ENCODE measurements at places on chromosomes 1 and 21.

DNA sequence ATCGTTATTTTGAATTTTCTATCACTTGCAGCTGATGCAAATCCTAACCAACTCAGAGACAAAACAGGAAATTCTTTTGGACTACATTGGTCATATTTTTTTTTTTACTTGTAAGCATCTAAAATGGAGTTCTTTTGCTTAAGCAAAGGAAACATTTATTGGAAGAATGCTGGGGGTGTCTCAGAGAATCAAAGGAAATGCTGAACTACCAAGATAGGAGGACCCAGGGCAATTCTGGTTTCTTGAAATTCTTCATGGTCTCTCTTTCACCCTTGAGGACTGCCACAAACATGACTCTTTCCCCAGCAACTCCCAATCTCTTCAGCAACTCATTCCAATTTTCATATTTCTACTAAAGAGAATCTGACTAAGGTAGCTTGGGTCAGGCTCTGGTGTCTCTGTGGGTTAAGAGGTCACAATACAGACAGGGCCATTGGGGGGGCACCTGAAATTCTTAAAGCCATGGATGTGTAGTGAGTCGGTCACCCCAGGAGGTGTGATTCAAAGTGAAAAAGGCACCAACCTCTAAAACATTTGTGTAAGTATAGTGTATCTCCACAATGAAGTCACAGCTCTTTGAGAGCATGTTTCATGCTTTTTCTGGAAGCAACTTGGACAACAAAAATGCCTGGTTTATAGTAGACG lies 171.1 kb upstream of the FGGY start:
- no peak for DNase-seq

GRCh38 chr1:19981507-19982312 lies 2.3 kb upstream of the PLA2G2A start:
- DNase-seq = no peak

GRCh38 chr1:64505232-64505943 lies 35.5 kb downstream of the CACHD1 start:
- peak; percentile 39 for DNase-seq

- DNase-seq = no peak
These were observed 10.2 kb downstream of the SH3BP5L start for GRCh38 chr1:248815407-248816034.

GRCh38 chr1:201214461-201214860 lies 23.8 kb downstream of the IGFN1 start:
- DNase-seq = no peak

DNA sequence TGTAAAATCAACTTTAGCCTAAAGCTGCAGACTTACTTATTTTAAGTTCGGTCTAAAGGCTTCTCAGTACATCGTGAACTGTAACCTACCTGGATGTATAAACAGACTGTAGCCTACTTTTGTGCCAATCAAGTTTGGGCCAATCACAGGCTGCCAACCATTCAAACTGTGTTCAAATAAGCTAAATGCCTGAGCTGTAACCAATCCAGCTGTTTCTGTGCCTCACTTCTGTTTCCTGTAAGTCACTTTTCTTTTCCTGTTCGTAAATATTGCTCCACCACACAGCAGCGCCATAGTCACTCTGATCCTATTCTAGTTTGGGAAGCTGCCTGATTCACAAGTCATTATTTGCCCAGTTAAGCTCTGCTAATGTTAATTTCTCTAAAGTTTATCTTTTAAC lies 37.5 kb upstream of the SLAMF9 start:
- DNase-seq = peak; percentile 29

DNA sequence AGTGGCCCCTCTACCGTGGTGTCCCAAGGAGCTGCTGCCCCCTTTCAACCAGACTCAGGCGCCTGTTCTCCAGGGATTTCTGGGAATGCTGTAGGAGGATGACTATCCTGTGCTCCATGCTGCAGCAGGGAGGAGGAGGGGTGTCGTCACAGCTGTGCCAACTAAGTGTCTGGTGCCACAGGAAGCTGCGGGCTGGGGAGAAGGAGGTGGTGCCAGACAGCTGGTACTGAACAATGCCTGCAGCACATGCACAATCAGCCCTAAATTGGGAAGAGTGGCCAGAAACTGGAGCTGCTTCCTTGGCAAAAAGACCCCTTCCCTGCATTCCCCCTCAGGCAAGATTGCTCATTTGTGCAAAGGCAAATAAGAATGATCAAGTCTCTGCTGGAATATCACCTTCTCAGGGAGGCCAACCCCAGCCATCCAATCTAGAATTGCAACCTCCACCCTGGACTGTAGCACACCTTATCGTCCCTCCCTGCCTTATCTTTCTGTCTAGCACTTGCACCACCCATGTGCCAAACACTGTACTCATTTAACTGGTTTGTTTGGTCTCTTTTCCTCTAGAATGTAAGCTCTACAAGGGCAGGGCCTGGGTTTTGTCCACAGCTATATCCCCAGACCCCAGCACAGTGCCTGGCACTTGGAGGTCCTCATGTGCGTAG lies 33.3 kb downstream of the LAMB3 start:
- DNase-seq = peak; percentile 16

- DNase-seq = no peak
These were observed 72.0 kb upstream of the CLDN14 start for GRCh38 chr21:36551731-36552433.

GRCh38 chr21:34938089-34938764 lies 110.9 kb downstream of the RUNX1 start:
- no peak for DNase-seq

- DNase-seq = no peak
These were observed 517.4 kb downstream of the KIF26B start for GRCh38 chr1:245671966-245672767.

DNA sequence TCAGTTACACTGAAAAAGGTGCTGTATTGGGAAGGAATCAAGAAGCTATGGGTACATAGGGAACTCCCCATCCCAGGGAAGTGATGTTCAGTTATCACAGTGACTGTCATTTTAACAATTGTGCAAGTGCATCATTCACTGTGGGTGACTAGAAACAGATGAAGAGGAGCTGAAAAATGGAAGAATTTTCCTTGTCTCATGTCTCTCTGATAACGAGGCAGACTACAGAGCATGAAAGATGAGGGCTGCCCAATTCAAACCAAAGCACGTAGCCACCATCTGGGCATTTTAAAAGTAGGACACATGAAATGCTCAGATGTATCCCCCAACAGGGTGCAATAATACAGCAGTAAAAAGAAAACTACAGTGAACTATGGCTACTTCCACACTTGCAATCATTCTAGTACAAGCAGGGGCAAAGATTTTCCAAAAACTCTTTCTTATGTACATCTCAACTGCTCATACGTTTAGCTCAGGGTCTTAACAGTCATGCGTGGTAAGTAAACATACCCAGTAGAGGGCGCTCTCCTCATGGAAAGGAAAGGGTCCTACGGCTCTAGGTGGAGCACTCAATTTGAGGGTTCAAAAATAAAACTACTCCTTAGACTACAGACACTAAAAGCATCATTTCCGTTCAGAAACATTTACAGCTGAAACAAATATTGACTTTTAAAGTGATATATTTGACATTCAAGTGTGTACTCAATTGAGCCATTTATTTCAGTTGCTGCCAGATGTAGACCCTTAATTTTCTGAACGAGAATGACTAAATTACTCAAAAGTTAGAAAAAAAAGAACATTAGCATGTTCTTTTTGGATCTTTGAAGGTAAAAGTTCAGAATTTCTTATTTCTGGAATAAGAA lies 143.2 kb downstream of the KCTD3 start:
- DNase-seq = no peak

DNA sequence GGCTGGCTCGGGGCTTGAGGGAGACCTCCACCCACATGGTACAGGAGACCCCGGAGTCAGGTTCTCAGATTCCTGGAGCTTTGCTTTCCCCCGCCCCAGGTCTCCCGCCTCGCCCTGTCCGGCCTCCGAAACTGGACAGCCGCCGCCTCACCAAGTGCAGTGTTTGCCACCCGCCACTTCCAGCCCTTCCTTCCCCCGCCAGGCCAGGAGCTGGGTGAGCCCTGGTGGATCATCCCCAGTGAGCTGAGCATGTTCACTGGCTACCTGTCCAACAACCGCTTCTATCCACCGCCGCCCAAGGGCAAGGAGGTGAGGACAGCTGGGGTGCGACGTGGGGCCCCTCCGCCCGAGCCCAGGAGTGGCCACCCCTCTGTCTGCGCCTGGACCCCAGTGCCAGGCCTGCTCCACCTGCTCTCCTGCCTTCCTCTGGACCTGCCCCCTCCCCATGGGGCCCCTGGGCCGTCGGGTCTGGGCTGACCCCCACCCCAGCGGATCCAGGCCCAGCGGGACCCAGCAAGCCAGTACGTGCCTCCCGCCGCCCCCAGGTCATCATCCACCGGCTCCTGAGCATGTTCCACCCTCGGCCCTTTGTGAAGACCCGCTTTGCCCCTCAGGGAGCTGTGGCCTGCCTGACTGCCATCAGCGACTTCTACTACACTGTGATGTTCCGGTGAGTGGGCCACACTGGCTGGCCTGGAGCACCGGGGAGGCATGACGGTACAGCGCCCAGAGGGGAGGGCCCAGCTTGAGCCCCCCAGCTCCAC lies 8.7 kb downstream of the SELENON start:
- no peak for DNase-seq

GRCh38 chr21:25689226-25689625 lies 45.5 kb downstream of the ATP5PF start:
- no peak for DNase-seq

GRCh38 chr1:181033128-181033798 lies 520 bp upstream of the MR1 start:
- DNase-seq = peak; percentile 51

DNA sequence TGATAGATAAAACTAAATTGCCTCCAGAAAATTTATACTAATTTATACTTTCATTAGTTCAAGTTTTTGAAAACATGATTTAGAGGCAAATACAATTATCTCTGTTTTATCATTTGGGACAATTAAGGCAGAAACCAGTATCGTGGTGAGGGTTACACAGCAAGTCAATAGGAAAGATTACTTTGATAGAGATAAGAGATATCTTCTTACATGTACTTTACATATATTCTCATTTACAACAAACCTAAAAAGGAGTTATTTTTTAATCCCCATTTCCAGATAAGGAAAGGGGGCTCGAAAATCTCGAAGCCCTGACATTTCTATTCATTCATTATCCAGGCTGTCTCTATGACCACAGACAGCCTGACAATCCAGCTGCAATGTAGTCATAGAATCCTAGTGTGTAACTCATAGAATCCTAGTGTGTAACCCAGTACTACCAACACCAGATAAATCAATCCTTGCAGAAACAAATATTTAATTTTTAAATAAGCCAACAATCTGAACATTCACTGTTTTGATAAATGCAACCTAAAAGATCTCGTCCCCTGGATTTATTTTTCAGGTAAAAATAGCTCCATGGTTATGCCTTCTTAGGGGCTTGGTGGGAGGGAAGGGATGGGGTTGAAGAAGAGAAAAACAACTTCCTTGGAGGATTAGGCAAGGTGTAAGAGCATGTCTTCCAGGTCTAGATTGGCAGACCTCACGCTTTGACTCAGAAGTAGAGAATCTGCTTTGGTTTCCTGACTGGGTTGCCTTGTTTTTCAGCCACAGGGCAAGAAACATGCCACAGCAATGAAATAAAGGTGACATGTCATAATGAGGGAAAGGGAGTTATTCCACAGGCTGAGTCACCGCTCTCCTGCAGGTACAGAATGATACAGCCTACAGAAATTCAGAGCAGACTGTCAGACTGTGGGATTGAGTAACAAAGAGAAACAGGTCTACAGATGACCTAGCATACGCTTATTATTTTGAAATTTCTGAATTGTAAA lies 45.6 kb downstream of the IRF2BP2 start:
- DNase-seq = no peak

- no peak for DNase-seq
These were observed 29.9 kb downstream of the PSMG1 start for GRCh38 chr21:39153373-39153772.

- DNase-seq = no peak
These were observed 115.7 kb downstream of the PIGK start for GRCh38 chr1:77103486-77103885.

DNA sequence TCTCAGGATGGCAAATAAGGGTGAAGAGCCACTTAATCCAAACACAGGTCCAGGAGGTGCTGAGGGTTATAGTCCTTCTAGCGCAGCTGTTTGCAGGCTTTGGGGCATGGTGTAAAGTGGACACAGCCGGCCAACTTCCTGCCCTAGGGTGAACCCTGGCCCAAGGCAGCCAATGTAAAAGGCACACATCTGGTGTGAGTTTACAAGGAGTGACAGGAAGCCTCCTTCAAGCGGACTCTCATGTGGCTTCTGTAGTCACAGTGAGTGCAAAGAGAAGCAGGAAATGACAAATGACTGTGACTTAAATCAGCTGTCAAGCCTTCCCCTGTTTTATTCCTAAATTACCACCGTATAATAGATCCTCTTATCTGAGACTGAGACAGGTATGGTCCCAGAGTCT lies 213.0 kb downstream of the CRB1 start:
- DNase-seq = peak; percentile 21

GRCh38 chr1:203103829-203104495 lies 18.1 kb upstream of the MYOG start:
- DNase-seq = no peak

- DNase-seq = no peak
These were observed 265.4 kb downstream of the FOXD2 start for GRCh38 chr1:47703156-47703825.

DNA sequence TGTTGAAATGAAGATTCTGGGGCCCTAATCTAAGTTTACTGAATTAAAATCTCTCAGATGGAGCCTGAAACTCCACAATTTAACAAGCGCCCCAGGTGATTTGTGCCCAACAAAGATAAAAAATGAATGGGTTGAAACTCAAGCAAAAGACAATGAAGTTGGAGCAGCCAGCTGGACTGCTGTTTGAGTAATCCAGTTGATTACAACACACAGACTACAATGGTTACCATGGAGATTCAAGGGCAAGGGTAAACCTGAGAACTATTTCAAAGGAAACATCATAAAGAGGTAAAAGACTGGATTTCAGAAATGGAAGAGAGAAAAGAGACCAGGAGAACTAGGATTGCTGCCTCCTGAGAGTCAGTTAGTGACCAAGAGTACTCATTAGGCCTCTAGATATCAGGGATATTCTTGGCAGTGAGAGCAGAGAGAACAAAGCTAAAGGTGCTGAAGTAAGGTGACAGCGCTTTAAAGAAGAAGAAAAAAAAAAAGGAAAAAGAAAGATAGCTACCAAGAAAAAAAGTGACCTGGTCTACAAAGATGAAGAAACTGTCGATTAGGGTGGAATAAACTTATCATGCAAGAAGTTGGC lies 44.5 kb downstream of the LRRC53 start:
- DNase-seq = no peak

GRCh38 chr1:70961374-70961975 lies 86.1 kb downstream of the PTGER3 start:
- no peak for DNase-seq

All from CD4-positive, alpha-beta T cell treated with Interferon alpha-2 for 1 hour (primary cell).